ENCODE measurements at places on chromosomes 11 and 22.
A peak's percentile ranks its signal among the peaks of the same experiment; 100 is the strongest.

DNA sequence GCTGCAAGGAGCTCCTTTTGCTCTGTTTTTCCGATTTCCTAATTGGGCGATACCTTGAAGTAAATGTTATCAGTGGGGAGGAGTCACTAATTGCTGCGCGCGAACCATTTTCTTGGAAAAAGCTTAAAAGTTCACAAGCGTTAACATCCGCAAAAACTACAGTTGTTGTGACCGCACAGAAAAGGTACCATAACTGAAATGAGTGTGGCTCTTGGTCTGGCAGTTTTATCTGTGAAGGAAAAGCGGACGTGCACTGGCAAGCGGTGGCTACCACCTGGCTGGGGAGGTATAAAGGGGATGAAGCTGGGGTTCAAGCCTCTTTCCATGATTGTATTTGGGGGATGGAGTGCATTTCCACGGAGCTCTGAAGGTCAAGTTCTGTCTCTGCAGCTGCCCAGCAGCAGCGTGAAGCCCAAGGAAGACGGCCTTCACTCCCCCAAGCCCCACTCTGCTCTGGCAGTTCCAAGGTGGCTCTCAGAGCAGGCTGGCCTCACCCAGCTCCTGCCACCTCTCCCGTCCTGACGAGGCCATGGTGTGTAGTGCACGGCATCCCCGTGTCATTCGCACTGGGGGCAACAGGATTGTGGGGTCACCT, 27.5 kb downstream of the MOV10L1 start:
- DNase-seq: no peak

- DNase-seq: no peak
Observed at GRCh38 chr22:39984006-39984405, 10.7 kb upstream of the FAM83F start.

GRCh38 chr22:29040385-29041275, 21.0 kb downstream of the C22orf31 start:
- no peak for DNase-seq

GRCh38 chr22:48663297-48663696, 1164.4 kb downstream of the BRD1 start:
- peak; percentile 4 for DNase-seq

- no peak for DNase-seq
Observed at GRCh38 chr22:40203572-40203971, 25.8 kb downstream of the TNRC6B start.

DNA sequence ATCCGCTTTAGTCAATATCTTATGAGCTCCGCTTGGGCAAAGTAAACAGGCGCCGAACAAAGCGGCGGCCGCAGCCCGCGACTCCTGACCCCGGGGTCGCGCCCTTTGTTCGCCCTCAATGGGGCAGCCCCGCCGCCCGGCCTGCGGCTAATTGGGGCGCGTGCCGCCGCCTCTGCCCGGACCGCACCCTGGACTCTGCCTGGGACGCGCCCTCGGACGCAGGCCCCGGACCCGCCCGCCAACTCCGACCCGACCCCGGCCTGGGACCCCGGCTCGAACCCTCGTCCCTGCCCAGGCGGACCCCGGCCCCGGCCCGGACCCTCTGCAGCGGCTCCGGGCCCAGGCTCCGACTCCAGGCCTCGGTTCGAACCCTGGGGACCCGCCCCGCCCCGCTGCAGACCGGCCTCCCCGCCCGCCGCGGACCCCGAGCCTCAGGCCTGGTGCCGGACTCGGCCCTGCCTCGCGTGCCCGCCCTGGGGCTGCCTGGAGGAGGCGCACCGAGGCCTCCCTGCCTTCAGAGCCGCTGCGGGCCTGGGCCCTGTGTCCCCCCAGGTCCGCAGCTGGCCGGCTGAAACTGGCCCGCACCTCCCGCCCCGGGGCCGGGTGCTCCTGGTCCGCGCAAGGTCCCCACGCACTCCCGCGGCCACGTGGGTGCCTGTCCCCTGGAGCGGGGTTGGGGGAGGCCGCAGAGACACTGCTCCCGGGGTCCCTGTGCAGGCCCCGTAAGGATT, 84.7 kb upstream of the WNT7B start:
- no peak for DNase-seq
